ENCODE measurements at places on chromosomes 12 and 14.

- no peak for DNase-seq
These were observed 67.3 kb downstream of the HSPB8 start for GRCh38 chr12:119245904-119246494.

- DNase-seq = no peak
These were observed 1.1 kb upstream of the HOMEZ start for GRCh38 chr14:23286902-23287479.

DNA sequence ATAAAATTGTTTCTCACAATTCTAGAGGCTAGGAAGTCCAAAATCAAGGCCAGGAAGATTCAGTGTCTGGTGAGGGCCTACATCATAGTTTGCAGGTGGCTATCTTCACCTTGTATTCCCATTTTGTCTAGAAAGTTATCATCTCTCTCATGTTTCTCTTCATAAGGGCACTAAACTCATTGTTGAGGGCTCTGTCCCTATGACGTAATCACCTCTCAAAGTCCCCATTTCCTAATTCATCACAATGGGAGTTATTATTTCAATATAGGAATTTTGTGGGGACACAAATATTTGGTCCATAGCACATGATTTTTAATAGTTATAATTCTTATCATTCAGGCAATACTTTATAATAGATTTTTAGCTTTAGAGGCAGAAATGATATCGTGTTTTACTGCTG, 1509.2 kb upstream of the SEL1L start:
- DNase-seq = no peak

DNA sequence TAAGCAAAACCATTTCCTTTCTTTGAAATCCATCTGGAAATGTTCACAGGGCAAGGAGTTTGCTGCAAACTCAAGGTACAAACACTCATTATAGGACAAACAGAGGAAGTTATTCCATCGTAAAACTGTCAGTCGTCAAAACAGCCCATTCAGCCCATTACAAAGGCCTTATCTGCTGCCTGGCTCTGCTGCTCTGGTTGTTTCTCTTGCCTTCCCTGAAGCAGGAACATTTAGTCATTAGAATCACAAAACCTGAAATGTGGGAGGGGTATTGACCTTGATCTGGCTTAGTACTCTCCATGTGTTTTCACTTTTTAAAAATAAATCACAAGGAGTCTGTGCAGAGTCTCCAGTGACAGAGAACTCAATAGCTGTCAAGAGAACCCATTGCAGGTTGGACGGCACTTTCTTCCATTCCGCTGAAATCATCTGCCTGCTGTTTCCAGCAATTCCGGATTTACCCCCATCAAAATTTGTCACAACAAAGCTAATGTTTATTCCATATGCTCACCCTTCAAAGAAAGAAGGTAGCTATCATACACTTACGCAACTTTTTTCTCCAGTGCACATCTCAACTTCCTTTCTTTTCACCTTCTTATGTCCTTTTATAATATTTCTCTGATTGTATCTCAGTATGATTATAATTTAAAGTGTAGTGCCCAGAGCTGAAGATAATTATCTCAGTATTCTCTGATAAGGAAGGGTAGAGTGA, 24.6 kb upstream of the ITPR2 start:
- DNase-seq = peak; percentile 18

GRCh38 chr14:33959692-33960151, 8.8 kb upstream of the EGLN3 start:
- DNase-seq = no peak

All from foreskin fibroblast (primary cell).